ENCODE measurements at places on chromosomes 3 and 15.

GRCh38 chr15:51736751-51737521, 519 bp downstream of the LYSMD2 start:
- no peak for DNase-seq

- DNase-seq: no peak
Observed at GRCh38 chr3:129612534-129613366, 6.3 kb upstream of the PLXND1 start.

- DNase-seq: no peak
Observed at GRCh38 chr3:127762077-127762786, 60.1 kb downstream of the MGLL start.

DNA sequence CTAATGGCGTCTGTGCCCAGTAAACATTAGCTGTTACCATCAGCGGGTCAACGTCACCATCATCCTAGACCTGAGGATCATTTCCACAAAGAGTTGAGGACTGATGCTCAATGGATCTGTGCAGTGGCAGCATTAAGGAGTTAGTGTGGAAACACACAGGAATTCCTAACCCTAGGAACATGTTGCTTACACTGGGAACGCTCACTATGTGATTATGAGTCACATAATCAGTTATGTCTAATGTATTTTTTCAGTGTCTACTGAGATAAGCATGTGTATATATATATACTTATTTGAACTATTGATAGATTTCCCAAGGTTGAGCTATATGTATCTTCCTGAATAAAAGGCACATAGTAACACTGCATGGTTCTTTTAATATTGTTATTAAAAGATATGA, 19.0 kb downstream of the ARNT2 start:
- no peak for DNase-seq

GRCh38 chr3:194686414-194686815, 732 bp downstream of the FAM43A start:
- DNase-seq: no peak

- DNase-seq: no peak
Observed at GRCh38 chr3:111723293-111724215, 128.4 kb upstream of the ZBED2 start.

- no peak for DNase-seq
Observed at GRCh38 chr3:100756441-100756840, 47.1 kb downstream of the TFG start.

DNA sequence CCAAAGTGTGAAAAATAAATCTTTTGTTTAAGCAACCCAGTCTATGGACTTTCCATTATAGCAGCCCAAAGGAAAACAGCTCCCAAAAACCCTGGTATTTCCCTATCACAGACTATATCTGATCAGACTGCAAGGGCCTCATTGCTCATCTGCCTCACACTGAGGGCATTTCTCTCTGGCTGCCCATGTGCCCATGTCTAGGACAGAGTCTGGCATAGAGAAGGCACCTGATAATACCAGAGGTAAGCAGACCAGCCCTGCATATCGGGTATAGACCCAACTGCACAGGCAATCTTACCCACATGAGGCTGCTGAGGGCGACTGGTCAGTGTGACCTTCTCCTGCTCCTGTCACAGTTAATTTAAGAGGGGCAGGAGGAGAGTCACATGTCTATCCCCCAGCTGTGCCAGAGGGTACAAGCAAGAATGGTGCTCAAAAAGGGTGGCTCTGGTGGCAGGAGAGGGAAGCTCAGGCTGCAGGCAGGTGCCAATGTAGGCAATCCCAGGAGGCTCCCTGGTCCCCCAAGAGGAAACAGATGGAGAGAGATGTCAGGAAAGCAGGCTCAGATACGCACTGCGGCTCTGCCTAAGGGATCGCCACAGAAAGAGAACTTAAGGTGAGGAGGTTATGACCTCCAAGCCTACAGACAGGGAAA, 3.1 kb downstream of the CSRNP1 start:
- DNase-seq: no peak

DNA sequence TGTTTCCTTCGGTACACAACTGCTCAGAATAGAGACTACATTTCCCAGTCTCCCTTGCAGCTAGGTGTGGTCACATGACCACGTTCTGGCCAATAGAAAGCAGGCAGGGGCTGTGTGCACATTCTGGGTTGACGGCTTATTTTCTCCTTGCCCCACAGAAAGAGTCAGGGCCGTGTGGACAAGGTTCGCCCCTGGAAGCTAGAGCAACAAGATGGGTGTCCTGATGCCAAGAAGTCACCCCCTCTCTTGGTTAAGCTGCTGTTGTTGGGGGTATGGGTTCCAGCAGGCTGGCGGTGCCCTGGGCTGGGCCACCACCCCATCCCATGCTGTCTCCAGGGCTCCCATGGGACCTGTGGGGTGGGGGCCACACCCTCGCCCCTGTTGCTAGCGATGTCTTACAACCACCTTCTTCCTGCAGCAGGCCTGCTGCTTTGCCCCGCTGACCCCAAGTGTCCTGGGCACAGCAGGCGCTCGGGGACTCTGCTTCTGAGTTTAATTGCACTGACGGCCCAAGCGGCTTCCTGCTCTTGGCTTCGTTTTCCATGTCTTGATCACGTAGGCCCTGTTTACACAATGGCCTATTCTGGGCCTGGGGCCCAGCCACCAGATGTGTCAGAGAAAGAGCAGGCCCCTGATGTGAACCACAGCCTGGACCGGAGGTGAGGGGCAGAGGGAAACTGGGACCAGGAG, 24.9 kb downstream of the ABTB1 start:
- DNase-seq: no peak

DNA sequence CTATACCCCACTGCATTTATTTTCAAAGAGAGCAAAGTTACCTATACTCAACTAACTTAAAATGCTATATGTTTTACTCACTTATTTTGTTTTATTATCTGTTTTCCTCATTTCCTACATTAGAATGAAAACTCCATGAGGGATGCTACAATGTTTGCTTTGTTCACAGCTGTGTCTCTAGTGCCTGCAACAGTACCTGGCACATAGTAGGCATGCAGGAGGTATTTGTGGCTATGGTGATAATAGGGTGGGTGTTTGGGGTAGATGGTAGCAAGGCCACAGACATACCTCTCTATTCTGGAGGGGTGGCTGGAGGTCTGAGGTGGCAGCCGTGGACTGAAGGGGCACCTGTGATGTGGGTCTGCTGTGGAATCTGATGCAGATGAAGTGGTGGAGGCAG, 24.7 kb upstream of the SMAD6 start:
- DNase-seq: no peak

DNA sequence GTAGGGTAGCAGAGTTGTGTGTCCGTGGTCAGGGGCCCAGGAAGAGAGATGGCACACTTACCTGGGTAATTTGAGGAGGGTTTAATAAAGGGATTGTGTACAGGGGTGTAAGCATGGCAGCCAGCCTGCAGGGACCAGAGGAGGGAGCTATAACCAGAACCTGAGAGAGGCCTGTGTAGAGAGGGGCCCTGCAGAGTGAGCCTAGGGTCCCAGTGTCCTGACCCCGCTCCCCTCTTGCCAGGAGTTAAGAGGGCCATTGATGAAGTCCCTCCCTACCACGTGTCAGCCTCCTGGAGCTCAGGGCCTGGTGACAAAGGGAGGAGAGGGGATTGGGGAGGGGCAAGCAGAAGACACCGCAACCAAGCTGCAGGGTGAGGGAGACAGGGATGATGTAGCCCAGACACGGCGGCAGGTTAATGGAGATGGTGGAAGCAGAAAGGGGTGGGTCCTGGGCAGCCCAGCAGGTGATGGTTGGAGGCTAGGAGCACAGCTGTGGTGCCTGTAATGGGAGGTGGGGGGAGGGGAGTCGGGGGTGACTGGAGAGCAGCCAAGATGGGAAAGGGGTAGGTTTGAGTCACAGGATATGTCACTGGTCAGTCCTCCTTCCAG, 165.4 kb upstream of the TOPAZ1 start:
- no peak for DNase-seq

DNA sequence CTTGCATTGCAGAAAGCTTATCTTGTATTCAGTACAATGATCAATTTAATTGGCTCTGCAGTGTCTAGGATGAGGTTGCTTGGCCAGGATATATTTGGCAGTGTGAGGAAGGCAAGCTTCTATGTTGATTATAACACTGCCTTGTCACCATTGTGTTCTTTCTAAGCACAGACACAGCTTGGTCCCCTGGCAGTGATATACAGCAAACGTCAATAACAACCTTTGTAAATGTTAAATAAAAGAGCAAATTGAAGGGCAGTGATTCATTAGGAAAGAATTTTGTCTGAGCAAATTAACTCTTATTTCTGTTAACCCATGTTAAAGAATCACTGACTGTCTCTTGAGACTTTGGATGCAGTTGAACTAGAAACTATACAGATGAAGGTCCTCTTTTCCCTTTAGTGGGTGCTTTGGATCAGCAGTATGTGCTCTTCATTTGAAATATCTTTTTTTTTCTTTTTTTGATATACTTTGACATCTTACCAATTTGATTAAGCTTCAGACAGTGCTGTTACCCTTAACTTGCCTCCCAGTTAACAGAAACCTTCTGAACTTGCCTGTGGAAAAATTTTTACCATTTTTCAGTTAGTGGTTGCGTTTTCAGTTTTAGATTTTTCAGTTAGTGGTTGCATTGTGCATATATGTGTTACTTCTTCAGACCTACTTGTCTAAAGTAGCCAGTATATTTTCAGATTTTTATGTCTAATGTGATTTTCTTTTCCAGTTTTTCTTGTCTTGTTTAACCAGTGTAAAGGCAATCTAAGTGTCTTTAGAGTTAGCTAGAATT, 199.8 kb downstream of the TCF12 start:
- no peak for DNase-seq

- no peak for DNase-seq
Observed at GRCh38 chr3:115381931-115382330, 234.8 kb upstream of the ZBTB20 start.

GRCh38 chr15:93043621-93044300, 45.2 kb downstream of the RGMA start:
- no peak for DNase-seq

GRCh38 chr15:71199384-71200351, 84.4 kb downstream of the THSD4 start:
- no peak for DNase-seq

GRCh38 chr3:8518138-8518537, 16.5 kb downstream of the LMCD1 start:
- DNase-seq: no peak

DNA sequence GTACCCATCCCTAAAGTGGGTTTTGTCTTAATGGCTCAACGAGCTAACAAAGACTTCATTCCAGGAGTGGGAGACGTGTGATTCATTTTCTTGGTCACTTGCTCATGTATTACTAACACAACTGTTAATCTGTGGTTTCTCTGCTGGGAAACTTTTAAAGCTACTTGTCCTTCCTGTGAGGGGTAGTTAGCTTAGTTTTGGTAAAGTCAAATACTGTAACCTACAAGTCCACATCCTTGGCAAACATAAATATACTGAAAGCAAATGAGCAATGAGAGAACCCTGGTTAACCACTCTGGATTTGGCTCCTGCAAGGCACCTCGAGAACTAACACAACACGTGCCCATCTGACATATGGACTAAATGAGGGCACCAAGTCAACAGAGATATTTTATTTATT, 19.9 kb downstream of the NOX5 start:
- DNase-seq: no peak

GRCh38 chr3:188358787-188359493, 205.0 kb downstream of the LPP start:
- DNase-seq: no peak

GRCh38 chr3:43894176-43895049, 203.7 kb downstream of the ABHD5 start:
- no peak for DNase-seq

- no peak for DNase-seq
Observed at GRCh38 chr3:50532062-50532705, 28.8 kb upstream of the CACNA2D2 start.

- no peak for DNase-seq
Observed at GRCh38 chr3:77329116-77329515, 289.2 kb downstream of the ROBO2 start.

- DNase-seq: no peak
Observed at GRCh38 chr3:72891053-72891855, 3.4 kb downstream of the GXYLT2 start.

DNA sequence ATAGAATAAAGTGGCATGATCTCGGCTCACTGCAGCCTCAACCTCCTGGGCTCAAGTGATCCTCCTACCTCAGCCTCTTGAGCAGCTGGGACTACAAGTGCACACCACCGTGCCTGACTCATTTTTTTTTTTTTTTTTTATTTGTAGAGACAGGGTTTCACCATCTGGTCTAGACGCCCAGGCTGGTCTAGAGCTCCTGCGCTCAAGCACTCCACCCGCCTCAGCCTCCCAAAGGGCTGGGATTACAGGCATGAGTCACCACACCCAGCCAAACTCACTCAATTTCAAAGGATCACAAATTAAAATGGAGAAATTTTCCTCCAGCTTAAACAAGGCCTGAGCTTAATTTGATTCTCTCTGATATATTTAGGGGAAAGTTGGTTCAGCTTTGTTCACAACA, 27.3 kb upstream of the NMB start:
- no peak for DNase-seq

GRCh38 chr15:74799856-74800558, 12.6 kb upstream of the LMAN1L start:
- DNase-seq: peak; percentile 74

DNA sequence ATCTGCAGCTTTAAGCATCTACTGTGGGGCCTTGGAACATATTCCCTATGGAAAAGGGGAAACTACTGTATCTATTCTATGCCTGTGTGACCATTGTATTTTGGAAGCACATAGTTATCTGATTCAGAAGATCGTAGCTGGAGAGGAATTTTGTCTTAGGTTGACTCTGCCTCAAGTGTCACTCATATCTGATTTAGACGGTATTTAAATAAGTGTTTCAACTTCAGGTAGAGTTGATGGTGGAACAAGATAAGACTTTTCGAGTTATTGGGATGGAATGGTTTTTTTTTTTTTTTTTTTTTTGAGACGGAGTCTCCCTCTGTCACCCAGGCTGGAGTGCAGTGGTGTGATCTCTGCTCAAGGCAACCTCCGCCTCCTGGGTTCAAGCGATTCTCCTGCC, 8.9 kb upstream of the DENND6A start:
- no peak for DNase-seq

DNA sequence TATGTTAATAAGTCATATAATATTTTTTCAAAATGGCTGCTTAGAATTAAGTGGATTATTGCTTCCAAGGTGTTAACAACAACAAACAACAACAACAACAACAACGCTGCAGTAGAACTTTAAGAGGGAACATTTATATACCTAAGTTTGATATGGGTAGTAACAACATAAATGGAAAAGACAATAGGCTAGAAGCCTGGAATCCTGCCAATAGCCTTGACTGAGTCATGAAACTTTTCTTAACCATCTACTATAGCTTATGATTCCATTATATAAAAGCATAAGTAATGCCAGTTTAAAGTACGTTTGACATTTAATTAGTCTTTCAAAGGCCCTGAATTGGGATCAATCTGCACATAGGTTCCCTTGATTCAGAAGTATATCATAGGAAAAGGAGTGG, 31.2 kb downstream of the SATB1 start:
- no peak for DNase-seq

DNA sequence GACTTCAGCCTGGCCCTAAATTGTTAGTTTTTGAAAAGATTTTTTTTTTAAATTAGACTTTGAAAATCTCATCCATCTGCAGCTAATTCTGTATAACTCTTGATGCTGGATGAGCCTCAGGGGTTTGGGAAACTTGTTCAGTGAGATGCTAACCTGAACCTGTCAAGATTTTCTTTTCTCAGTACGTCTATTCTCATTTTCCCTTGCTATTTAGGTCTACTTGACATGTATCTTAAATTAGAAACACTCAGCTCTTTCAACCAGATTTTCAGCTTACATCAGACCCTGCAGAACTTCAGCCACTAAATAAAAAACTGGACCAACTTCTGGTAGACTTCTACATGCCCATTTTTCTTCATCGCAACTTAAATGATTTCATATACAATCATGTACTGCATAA, 61.4 kb downstream of the MFSD1 start:
- DNase-seq: no peak

GRCh38 chr3:55406696-55407425, 80.2 kb downstream of the WNT5A start:
- DNase-seq: no peak

Data from stimulated activated CD8-positive, alpha-beta memory T cell treated with anti-CD3 and anti-CD28 coated beads, Interleukin-7, amount 100 ng/mL, for 1 hour (primary cell).